Muscle of leg (tissue), 16 donors: ENCODE measurements at places on chromosomes 16 and 17.

- no peak for DNase-seq
Observed at GRCh38 chr17:15291674-15292361, 26.7 kb upstream of the PMP22 start.

GRCh38 chr17:73594025-73594424, 50.2 kb downstream of the SDK2 start:
- DNase-seq = no peak

DNA sequence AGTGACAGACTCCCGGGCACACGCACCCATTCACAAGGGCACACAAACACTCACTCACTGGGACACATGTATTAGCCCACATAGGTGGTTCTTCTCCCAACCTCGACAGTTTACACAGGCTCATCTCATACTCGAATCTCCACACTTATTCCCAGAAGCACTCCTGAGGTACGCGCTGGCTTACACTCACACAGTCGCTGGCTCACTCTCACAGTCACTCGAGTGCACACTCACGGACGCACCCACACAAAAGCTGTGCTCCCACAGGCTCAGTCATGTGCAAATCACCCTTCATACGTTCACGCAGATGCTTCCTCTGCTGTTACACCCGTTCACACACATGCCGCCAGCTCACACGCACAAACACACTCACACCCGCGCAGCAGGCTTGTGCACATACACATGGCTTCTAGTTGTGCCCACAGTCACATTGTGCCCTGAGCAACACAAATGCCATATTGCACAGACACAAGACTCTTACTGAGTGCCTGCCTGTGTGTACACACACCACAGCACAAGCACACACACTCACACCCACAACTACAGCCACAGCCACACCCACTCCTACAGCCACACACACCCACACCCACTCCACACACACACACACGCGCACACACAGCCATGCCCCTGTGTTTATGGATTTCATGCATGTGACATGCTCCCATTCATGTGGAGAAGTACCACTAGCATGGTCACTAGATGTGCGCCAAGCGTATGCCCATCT, 8.4 kb upstream of the PRR29 start:
- DNase-seq = no peak

GRCh38 chr17:43882761-43883415, 24.4 kb downstream of the MPP2 start:
- DNase-seq = no peak

DNA sequence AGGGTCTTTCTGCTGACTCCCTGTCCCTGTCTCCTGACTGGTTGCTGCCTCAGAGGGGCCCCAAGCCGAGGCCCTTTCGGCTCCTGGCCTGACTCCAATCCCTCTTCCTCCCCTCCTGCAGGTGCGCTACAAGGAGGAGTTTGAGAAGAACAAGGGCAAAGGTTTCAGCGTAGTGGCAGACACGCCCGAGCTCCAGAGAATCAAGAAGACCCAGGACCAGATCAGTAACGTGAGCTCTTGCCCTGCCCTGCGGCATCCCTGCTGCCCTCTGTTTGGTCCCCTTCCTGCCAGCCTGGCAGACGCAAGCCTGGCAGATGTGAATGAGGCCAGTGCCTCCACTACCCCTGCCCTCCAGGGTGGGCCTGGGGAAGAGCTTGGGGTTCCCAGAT, 27.1 kb upstream of the LASP1NB start:
- no peak for DNase-seq

- DNase-seq = peak; percentile 56
Observed at GRCh38 chr16:3590736-3591435, 13.7 kb upstream of the NLRC3 start.

- no peak for DNase-seq
Observed at GRCh38 chr16:89422905-89423630, 67.3 kb downstream of the ANKRD11 start.

- DNase-seq = peak; percentile 58
Observed at GRCh38 chr17:596763-597644, 117.6 kb downstream of the VPS53 start.

DNA sequence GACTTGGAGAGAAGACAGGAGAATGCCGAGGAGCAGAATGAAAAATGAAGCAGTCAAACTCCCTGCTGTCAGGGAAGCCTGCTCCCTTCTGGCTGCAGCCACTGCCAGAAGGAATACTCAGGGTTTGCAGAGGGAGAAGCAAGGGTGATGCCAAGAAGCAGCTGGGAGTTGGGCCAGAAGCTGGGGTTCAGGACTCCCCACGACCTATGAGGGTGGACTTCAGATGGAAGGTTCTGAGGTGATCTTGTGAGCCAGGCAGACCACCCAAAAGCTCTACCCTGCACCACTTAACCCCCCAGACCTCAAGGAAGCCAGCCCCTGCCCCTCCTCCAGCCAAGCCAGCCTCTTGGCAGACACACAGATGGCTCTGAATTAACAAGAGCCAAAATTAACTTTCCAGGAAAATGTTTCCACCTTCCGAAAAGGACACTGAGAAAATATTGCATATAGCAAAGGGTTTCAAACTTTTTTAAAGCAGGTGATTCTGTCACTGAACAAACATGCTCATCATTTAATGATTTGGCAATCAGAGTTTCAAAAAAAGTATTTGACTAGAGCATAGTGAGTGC, 126.0 kb upstream of the ERCC4 start:
- DNase-seq = peak; percentile 84

DNA sequence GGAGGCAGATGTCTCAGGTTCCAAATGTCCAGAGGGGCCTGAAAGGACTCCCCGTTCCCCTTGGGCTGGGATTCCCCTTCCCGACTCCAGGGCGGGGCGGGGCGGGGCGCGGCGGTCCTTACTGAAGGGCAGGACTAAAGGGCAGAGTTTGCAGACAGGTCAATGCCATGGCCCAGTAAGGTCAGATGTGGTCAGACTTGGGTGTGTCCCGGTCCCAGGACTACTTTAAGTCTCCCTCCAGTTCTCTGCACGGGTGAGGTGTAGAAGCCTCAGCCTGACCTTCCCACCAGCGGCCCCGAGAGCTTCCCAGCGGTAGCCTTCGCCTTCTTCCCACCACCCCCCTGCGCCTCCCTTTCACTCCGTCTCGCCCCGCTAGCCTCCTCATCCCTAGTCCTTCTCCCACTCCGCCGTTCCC, 532 bp downstream of the KDM6B start:
- peak; percentile 57 for DNase-seq

DNA sequence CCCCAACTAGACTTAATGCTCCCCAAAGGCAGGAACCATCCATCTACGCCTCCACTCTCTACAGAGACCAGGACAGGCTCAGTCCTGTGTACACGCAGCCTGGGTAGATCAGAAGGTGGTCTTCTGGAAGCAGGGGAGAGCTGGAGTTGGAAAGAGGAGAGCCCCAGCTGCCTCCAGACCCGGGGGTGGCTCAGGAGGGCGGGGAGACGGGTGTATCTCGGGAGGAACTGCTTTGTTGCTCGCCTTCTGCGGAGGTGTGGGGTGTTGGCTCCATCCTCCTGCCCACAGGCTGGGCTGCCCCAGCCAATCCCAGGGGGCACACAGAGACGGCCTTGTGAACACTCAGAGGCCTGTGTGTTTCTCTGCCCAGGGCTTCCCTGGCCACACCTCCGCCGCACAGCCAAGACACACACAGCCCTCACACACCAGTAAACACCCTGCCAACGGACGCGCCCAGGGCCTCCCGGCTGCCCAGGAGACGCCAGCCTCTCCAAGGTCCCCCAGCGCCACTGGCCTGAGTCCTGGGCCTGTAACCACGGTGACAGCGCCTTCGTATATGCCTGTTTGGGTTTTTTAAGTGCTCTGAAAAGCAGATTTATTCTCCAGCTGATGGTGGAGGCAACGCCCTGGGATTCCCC, 143.4 kb upstream of the CDC42EP4 start:
- DNase-seq = peak; percentile 19

DNA sequence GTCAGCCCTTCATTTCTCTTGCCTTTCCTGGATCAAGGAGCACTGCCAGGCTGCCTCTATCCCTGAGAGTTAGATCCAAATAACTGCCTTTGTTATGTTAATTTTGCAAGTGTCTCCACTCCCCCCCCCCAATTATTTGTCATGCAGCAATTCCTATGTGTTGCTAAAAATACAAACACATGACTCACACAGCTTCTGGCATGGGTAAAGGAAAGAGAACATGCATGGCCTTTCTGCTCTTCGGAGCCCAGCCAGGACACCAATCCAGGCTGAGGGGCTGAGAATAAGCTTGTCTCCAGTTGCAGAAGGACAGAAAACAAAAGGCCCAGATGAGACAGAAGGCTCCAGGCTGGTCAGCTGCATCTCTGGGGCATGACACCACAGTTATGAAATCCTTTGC, 148.0 kb upstream of the TNRC6C start:
- peak; percentile 94 for DNase-seq

DNA sequence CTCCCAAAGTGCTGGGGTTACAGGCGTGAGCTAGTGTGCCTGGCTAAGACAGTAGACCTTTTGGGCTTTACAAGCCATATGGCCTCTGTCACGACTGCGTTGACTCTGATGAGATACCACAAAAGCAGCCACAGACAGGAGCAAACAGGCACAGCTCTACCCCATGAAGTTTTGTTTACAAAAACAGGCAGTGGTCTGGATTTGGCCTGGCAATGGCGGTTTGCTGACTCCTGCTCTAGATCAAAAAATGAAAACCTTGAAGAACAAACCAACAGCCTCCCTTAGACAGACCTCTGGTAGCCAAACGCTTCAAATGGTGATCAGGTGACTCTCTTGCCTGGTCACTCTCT, 20.7 kb downstream of the SLC43A2 start:
- DNase-seq = no peak

GRCh38 chr16:2473999-2474876, 689 bp upstream of the TBC1D24 start:
- peak; percentile 64 for DNase-seq

DNA sequence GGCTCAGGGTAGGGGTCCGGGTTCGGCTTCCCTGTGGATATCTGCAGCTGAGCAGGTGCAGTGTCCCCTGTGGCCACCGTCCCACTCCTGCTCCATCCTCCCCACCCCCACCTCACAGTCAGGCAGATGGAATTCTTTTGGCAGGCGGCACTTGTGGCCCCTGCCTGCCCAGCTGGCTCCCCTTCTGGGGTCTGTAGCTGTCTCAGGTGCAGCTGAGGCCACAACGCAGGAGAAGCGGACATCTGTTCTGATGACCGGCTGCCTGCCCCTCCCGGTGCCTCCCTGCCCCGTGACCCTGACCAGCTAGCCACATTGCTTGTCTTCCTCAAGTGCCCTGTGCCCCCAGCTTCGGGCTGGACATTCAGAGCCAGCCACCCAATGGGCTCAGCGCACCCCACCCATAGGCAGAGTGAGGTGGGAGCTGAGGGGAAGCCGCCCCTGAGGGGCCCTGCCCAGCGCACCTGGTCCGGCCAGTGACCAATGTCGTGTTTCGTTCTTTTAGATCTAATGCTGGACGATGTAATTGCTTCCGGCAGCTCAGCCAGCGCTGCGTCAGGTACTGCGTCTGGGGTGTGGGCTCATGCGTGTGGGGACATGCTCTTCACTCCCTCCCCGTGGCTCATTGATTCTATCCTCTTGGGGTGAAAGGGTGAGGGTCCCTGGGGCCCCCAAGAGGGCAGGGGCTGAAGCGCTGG, 25.2 kb upstream of the ABCC3 start:
- DNase-seq = no peak

- no peak for DNase-seq
Observed at GRCh38 chr17:18227635-18228034, 2.2 kb downstream of the LLGL1 start.

DNA sequence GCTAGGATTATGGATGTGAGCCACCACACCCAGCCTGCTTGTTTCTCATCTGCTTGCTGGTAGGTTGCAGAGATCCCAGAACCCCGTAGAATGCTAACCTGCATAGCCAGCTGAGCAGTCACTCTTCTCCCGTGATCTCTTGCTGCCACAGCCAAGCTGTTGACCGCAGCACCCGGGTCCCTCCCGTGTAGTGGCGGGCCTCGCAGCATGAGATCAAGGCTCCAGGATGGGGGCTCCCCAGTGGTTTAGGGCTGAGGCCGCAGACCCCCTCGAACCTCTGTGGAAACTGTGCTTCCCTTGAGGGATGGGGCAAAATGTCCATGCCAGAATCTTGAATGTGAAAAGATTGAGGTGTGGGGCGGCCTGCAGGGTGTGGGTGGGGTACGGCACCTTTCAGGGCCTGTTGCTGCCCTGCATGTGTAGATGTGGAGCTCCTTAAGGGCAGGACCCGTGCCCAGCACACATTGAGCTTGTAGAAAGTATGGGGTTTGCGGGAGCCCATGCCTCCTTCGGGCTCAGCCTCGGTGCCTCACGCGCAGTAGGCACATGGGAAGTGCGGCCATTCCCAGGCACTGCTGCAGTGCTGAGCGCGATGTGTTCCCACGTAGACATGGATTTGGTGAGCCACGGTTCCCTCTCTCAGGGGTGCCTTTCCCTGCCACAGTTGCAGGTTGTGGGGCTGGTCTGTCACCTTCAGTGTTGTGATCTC, 99.9 kb downstream of the BANP start:
- DNase-seq = no peak

GRCh38 chr17:57484081-57484666, 227.9 kb downstream of the MSI2 start:
- DNase-seq = no peak

DNA sequence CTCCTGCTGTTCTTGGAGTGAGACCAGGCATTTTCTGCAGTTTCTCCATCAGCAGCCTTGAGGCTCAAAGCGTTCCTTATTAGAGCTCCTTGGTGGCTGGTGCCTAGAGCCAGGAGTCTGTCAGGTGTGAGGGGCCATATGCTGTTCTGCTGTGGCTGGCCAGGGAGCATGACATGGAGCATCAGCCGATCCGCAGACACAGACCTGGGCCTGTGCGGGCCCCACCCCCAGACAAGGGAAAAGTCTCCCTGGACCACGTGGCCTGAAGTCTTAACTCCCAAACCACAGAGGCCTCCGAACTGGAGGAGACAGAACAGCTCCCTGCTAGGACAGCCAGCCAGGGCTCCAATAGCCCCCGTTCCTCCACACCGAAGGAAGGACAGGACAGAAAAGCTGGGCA, 162.7 kb upstream of the CIBAR2 start:
- no peak for DNase-seq
